ENCODE measurements at places on chromosomes 12 and 14.

DNA sequence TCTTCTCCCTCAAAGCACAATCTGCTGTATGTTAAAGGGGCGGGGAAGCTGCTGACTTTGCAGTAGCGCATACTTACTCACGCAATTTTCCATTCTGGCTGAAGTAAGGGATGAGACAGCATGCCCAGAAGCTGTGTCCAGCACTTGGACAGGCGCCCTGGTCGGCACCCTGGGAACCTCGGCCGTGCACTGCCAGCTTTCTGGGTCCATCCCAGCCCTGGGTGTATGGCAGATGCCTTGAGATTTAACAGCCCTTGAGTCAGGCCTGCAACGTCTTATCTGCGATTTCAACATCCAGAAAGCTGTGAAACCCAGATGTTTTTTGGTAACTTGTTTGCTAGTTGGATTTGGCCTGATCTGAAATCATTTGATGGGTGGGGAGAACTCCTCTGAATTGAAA lies 16.1 kb downstream of the EML1 start:
- DNase-seq = no peak

GRCh38 chr12:103441437-103442181 lies 54.2 kb downstream of the C12orf42 start:
- no peak for DNase-seq

GRCh38 chr12:89353188-89353822 lies 1.0 kb upstream of the DUSP6 start:
- peak; percentile 75 for DNase-seq

DNA sequence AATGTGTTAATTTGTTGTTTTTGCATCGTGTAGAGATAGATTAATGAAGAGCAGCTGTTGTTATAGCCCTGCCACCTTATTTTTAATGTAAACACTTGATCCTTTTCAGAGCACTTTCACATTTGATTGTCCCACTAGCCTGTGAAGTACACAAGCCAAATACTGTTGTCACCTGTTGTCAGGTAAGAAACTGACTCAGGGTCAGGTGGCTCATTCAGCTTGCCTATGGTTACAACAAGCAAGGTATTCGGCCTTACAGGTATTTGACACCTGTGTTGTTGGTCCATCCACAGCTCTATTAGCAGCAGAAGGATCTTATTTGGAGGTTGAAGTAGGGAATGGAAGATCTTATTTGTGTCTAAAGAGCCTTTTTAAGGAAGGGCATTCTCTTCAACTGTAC lies 108.9 kb downstream of the GPR135 start:
- DNase-seq = no peak

GRCh38 chr14:97524589-97525319 lies 727.6 kb downstream of the VRK1 start:
- no peak for DNase-seq

- DNase-seq = peak; percentile 5
These were observed 11.3 kb upstream of the PLEKHD1 start for GRCh38 chr14:69473260-69473659.

GRCh38 chr12:49273726-49274395 lies 9.0 kb downstream of the TUBA1C start:
- DNase-seq = no peak

DNA sequence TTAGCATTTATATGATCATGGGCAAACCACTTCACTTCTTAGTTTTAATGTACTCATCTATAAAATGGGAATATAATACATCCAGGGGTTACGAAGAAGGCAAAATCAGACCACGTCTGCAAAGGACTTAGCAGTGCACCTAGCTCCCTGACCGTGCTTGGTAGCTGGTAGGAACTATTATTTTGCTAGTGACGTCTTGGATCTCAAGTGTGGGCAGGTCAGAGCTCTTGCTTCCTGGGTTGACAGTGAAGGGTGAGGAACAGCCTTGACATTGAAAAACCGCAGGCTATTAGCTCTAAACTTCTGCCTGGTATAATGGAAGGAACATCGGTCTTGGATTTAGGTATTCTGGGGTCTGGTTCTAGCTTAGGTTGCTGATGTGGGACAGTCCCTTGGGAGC lies 89.3 kb upstream of the MED13L start:
- DNase-seq = no peak

DNA sequence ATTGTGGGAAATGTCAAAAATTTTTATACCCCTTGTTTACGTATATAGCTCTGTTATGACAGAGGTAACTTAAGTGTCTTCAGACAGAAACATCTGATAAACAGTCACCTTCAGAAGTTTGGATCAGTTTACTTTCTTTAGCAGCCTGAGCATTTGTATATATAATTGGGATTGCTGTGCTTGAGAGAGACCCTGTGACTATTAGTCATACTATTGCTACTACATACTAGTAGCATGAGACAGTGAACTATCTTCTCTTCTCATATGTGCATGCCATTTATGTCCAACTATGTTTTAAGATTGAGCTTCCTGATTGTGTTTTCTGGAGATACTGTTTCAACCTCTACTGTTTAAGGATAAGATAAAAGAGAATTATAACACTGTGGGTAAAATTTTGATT lies 101.5 kb downstream of the PDE6H start:
- no peak for DNase-seq

DNA sequence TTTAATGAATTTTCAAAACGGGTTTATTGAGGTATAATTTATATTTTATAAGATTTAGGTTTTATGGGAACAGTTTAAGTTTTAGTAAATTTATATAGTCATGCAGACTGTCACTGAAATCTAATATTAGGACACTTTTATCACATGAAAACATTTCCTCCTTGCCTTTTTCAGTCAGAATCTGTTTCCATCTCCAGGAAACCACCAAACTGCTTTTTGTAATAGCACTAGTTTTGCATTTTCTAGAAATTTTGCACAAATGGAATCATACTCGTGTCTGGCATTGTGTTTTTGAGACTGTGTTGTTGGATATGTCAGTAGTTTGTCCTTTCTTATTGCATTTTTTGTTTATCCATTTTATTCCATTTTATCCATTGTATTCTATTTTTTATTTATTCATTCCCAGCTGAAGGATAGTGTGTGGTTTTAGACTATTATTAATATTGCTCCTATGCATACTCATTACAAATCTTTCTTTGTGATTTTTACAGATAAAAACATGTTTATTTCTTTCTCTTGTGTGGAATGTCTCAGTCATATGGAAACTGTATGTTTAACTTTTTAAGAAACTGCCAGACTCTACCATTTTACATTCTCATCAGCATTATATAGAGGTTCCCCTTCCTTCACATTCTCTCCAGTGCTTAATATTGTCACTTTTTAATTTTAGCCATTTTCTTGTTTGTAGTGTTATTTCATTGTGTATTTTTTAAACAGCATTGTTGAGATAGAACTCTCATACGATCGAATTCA lies 26.5 kb downstream of the PALS1 start:
- no peak for DNase-seq

- peak; percentile 26 for DNase-seq
These were observed 5.2 kb downstream of the GPR132 start for GRCh38 chr14:105059925-105060565.

DNA sequence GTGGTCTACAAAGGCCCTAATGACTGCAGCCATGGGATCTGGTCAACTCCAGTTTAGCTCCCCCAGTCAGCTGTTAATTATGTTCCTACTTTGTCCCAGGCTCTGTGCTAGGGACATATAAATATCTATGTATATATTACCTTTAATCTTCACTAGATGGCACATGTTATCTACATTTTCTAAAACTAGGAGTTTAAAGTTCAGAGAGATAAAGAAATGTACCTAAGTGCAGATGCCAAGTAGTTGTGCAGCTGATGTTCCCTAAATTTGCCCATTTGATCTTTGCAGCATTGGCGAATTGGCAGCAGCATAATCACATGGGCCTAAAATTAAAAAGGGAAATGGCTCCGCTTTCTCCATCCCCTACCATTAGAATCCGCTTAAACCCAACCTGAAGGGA lies 541.1 kb downstream of the MED13L start:
- DNase-seq = no peak

DNA sequence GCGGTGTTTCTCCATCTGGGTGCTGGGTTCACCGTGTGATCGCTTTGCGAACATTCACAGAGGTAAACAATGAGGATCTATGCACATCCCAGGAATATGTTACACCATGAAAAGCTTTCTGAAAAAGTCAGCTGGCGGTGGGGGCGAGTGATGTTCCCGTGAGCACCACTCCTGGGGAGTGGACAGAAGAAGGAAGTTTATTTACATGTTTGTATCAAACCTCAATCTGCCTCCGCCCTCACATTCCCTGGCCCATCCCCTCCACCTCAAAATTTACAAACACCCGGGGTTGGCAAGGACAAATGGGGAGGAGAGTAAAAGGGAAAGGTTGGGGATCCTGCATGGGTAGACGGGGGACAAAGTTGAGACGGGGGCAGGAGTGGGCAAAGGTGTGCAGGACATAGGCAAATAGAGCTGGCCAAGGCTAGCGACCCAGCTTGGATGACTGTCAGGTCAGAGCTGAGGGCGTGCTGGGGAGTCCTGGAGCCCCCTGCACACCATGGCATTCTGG lies 6.9 kb downstream of the TNFRSF1A start:
- DNase-seq = no peak

DNA sequence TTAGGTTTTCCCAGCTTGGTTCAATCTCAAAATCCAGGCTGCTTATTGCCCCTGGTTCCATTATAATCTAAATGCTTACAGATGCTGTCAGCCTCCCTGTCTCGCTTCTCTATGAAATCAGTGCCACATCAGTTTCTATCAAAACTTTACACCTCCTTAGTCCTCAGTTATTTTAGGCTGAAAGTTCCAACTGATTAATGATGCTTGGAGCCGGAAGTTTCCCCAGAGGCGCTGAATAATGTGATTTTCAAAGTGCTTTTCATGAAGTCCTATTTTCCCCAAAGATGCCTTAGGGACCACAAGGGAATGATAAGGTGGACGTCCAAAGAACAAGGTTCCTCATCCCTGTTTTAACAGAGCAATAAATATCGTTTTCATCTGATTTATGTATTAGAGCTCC lies 262.4 kb upstream of the RMST start:
- no peak for DNase-seq

- DNase-seq = no peak
These were observed 5.6 kb downstream of the FBXO33 start for GRCh38 chr14:39426605-39427004.

DNA sequence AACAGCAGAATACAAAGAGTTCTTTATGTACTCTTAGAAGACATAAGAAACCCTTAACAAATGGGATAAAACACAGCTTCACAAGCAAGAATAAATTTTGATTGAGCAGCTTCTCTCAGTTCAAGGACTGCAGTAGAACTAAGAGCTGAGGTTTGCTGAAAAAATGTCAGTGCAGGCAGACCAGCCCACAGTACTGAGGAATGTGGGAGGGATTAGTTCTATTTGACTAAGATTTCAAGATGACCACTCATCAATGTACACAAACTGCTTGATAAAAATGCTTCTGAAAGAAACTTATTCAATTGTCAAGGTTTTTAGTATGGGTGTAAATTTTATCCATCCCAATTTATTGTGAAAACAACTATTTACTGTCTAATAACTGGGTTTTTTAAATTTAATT lies 138.4 kb downstream of the SEC23A start:
- DNase-seq = no peak

GRCh38 chr12:62003701-62004100 lies 256.5 kb upstream of the USP15 start:
- no peak for DNase-seq

DNA sequence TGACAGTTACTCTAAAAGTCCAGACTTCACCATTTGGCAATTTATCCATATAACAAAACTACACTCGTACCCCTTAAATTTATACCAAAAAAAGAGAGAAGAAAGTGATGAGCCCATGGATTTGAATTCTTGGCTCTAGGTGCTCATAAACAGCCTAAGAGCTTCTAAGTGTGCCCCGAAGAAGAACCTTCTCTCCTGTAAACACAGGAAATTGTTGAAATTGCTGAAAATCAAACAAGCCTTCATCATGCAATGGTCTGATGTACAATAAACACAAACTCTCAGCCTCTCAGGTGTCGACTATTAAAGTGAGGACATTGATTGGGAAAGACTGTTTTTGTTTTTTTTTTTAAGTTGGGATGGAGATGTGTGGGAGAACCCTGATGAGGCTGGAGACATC lies 21.8 kb downstream of the PDE6H start:
- DNase-seq = no peak

DNA sequence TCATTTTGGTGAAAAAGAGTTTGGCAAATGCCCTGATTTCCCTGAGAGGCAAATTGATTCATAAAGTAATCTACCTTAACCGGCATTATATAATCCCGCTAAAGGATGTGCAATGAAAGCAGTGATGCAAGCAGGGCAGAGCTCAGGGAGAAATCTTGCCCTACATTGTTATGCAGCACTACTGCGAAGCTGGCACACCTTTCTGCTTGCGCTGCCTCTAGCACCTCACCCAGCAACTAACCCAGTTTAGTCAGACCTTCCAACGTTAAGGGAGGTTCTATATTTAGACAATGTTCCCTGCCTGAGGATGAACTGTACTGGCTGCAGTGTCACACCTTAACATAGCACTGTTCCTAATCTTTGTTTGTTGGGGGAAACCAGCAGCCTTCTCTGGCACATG lies 60.8 kb upstream of the CCDC196 start:
- no peak for DNase-seq

- no peak for DNase-seq
These were observed 1245.6 kb upstream of the SEL1L start for GRCh38 chr14:82779301-82779700.

DNA sequence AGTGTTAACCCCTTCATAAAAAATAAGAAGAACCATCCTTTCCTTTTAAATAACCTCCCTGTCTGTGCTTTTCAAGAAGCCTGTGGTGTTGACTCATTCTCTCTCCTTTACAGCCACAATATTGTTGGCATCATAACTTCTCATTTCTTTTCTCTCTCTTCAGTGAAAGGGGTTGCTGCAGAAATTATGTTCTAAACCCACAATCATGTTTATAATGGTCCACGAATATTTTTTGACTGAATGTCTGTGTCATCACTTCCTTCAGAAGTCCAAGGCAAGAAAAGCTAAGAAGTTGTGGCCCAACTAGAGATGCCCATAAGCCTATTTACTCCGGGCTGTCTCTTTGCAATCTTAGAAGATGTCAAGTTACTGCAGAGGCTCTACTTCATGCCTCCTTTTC lies 488.3 kb downstream of the APAF1 start:
- DNase-seq = no peak

- no peak for DNase-seq
These were observed 89.5 kb upstream of the OTX2 start for GRCh38 chr14:56899829-56900228.

DNA sequence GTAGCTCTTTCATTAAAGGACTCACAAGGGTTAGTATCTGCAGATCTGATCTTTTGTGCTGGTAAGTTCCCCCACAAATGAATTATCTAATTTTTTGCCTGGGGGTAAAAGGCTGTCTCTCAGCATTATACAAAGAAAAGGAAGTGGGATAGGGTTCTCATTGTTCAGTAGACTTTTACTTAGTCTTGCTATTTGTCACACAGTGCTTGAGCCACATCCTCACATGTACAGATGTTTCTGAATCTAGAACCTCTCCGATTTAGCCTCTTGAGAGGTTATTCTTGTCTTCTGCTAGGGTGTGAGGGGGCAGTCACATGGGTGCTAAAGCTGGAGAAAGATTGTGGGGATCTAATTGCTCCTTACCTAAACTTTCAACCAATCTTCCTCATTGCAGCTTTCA lies 93.0 kb downstream of the SLC41A2 start:
- DNase-seq = no peak

DNA sequence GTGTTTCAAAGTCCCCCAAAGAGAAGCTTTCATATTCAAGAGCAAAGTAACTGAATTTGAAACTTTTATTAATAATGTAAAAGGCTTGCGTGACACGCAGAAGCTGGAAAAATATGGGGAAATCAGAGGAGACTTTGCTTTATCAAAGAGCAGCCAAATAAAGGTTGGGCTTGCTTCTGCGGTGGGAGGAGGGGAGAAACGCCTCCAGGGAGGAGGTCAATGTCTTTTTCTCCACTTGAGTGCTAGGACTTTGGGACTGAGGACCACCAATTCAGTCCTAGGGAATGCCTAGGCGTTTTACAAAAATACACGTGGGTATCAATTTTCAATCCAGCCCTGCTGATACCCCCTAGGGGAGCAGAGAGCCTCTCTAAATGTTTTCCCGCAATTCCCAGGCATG lies 60.9 kb upstream of the FZD10 start:
- no peak for DNase-seq
